ENCODE measurements at places on chromosomes 12 and 14.

DNA sequence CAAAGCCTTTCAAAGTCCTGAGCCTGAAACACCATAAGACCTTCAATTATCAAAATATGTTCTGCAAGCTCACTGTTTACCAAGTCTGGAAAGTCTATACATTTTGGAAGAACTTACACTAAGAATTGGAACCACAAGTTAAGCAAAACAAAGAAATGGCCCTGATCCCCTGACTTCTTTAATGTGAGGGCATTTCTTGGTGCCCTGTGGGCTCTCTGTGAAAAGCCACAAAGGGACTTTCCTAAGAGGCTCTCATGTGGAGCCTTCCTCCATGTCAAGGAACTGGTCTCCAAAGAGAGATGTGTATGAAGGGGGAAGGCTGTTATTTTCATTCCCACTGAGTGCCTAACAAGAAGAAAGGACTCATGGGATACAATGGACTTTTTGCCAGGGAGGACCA is 13.5 kb upstream of the MYH6 start:
- no peak overlapping the region for H3K27ac ChIP-seq
- no peak for DNase-seq
- H3K36me3 ChIP-seq = no peaks in the 10 kb centered on the region
- no peaks in the 10 kb centered on the region for H3K27me3 ChIP-seq
- H3K4me3 ChIP-seq = no peak overlapping the region

DNA sequence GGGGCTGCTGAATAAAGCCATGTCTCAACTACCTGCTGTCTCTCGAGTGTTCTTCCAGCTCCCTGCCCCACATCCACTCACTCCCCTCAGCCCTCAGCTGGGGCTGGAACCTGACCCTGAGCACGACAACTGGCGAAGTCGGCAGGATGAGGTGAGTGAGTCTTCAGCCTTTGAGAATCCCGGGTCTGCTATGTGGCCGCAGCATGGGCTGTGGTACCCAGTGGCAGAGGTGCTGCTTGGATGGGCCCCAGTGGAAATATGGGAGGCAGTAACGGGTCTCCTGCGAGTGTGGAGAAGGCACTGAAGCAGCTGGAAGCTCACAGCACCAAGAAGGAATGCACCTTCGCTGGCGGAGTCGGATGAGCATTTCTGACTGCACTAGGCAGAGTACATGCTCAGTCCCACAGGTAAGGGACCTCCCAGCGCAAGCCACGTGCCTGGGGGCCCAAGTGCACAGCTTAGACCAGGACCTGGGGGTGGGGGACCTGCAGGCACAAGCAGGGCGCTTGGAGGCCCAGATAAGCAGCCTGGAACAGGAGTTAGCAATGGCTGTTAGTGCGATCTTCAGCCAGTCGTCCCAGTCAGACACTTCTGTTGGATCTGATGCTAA is 95.5 kb upstream of the TMPO start:
- H3K4me1 ChIP-seq = peaks cover 27% of the 10 kb centered on the region
- DNase-seq = no peak
- H3K27me3 ChIP-seq = no peaks in the 10 kb centered on the region
- H3K4me3 ChIP-seq = no peak overlapping the region
- H3K27ac ChIP-seq = no peak overlapping the region
- H3K36me3 ChIP-seq = no peaks in the 10 kb centered on the region

DNA sequence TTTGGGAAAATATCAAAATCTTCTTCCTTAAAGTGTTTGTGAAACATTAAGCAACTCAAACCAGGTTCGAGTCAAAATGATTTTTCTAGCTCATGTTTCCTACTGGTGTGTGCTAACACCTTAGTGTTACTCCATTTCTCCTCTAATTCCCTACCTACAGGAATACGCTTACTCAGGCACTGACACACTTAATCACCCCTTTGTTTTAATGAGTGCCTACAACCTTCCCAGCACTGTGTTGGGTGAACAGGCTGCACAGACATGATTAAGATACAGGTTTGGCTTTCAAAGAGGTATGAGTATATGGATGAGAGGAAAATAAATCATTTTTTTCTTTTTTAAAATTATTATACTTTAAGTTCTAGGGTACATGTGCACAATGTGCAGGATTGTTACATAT is 15.6 kb upstream of the PZP start:
- no peak overlapping the region for H3K4me3 ChIP-seq
- no peaks in the 10 kb centered on the region for H3K4me1 ChIP-seq
- H3K27me3 ChIP-seq = no peaks in the 10 kb centered on the region
- H3K36me3 ChIP-seq = no peaks in the 10 kb centered on the region

GRCh38 chr14:72186523-72186922 is 254.3 kb downstream of the RGS6 start:
- no peaks in the 10 kb centered on the region for H3K27me3 ChIP-seq
- H3K4me1 ChIP-seq = no peaks in the 10 kb centered on the region
- no peak for DNase-seq

DNA sequence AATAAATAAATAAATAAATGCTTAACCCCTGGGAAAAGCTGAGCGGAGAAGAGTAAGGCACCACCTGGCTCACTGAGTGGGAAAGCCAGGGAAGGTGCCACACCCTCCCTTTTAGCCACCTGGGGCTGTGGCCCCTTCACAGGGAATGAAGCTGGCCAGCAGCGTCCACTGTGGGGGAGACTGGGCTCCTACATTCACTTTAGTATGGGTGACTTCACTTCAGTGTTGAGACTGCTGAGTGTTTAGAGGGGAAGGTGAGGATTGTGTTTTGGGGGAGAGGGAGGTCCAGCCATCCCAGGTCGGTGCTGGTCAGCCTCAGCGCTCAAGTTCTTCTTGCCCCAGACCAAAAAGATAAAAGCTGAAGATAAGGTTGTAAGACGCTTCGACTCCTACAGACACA is 1.6 kb downstream of the NAB2 start:
- no peaks in the 10 kb centered on the region for H3K27me3 ChIP-seq
- H3K4me3 ChIP-seq = no peak overlapping the region
- H3K27ac ChIP-seq = no peak overlapping the region
- DNase-seq = no peak
- peaks cover 12% of the 10 kb centered on the region for H3K36me3 ChIP-seq

DNA sequence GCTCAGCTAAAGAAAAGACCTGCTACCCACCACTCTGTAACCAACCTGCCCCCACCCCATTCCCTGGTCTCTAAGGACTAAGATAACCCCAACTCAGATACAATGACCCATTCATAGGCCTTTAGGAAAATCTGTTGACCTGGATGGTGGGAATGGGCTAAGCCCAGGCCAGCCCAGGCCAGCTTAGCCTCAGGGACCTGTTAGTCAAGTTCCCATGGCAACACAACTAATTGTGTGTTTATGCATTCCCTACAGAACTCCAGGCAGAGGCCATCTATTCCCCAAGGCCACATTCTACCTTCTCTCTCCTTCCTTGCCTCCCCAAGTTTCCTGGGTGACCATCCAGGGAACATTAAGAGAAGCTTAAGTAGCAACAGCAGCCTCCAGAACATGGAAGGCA is 16.1 kb upstream of the KRT8 start:
- H3K27me3 ChIP-seq = no peaks in the 10 kb centered on the region
- no peak overlapping the region for H3K27ac ChIP-seq
- no peaks in the 10 kb centered on the region for H3K4me1 ChIP-seq
- H3K36me3 ChIP-seq = no peaks in the 10 kb centered on the region
- DNase-seq = no peak
- no peak overlapping the region for H3K4me3 ChIP-seq

- no peaks in the 10 kb centered on the region for H3K4me1 ChIP-seq
- H3K36me3 ChIP-seq = no peaks in the 10 kb centered on the region
- peaks cover 4% of the 10 kb centered on the region for H3K27me3 ChIP-seq
- no peak for DNase-seq
- no peak overlapping the region for H3K4me3 ChIP-seq
- H3K27ac ChIP-seq = no peak overlapping the region
Measured at GRCh38 chr12:71969330-71969729, 30.7 kb downstream of the TPH2 start.

GRCh38 chr14:87767567-87767901 is 225.4 kb downstream of the GALC start:
- H3K27ac ChIP-seq = no peak overlapping the region
- no peak for DNase-seq
- no peaks in the 10 kb centered on the region for H3K36me3 ChIP-seq

- H3K27ac ChIP-seq = no peak overlapping the region
- DNase-seq = no peak
- H3K36me3 ChIP-seq = peaks cover 30% of the 10 kb centered on the region
- no peaks in the 10 kb centered on the region for H3K27me3 ChIP-seq
- no peak overlapping the region for H3K4me3 ChIP-seq
- peaks cover 36% of the 10 kb centered on the region for H3K4me1 ChIP-seq
Measured at GRCh38 chr12:62472472-62472871, 5.8 kb downstream of the MON2 start.

- peak; percentile 13 for DNase-seq
- H3K4me3 ChIP-seq = peak overlapping the region; percentile 77
Measured at GRCh38 chr12:109098183-109098604, 797 bp downstream of the UNG start.

DNA sequence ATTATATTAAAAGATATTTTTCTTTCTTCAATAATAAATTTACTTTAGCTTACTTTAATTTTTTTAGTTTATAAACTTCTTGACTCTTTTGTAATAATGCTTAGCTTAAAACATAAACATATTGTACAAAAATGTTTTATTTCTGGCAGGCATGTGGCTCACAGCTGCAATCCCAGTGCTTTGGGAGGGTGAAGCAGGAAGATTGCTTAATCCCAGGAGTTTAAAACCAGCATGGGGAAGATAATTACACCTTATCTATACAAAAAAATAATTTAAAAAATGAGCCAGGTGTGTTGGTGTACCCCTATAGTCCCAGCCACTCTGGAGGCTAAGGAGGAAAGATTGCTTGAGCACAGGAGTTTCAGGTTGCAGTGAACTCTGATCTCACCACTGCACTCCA is 120.7 kb downstream of the GPHN start:
- H3K27ac ChIP-seq = no peak overlapping the region
- no peaks in the 10 kb centered on the region for H3K27me3 ChIP-seq
- H3K36me3 ChIP-seq = no peaks in the 10 kb centered on the region
- H3K4me3 ChIP-seq = no peak overlapping the region
- DNase-seq = no peak

- H3K4me3 ChIP-seq = no peak overlapping the region
- peaks cover 9% of the 10 kb centered on the region for H3K4me1 ChIP-seq
- no peaks in the 10 kb centered on the region for H3K27me3 ChIP-seq
Measured at GRCh38 chr14:77549451-77549850, 50.8 kb upstream of the ISM2 start.

DNA sequence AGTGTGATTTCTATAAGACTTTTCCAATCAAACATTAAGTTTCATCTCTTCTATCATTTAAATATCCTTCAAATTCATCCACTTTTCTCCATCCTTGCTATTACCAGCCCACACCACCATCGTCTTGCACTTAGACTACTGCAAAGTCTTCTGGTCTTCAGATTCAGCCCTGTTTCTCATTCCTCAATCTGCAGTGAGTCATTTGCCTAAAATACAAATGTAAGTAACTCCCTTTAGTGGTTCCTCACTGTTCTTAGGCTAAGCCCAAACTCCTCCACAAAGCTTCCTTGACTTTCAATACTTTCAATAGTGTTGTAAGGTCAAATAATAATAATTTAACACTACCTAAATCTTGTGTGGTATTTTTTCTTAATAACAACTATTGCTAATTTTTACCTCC is 83.3 kb downstream of the PLEKHG7 start:
- no peaks in the 10 kb centered on the region for H3K4me1 ChIP-seq
- H3K4me3 ChIP-seq = no peak overlapping the region
- no peak for DNase-seq
- no peaks in the 10 kb centered on the region for H3K27me3 ChIP-seq

GRCh38 chr12:116698554-116699075 is 39.3 kb downstream of the SPRING1 start:
- no peaks in the 10 kb centered on the region for H3K36me3 ChIP-seq
- DNase-seq = no peak
- no peaks in the 10 kb centered on the region for H3K27me3 ChIP-seq
- H3K4me3 ChIP-seq = no peak overlapping the region
- no peak overlapping the region for H3K27ac ChIP-seq
- H3K4me1 ChIP-seq = peaks cover 9% of the 10 kb centered on the region

DNA sequence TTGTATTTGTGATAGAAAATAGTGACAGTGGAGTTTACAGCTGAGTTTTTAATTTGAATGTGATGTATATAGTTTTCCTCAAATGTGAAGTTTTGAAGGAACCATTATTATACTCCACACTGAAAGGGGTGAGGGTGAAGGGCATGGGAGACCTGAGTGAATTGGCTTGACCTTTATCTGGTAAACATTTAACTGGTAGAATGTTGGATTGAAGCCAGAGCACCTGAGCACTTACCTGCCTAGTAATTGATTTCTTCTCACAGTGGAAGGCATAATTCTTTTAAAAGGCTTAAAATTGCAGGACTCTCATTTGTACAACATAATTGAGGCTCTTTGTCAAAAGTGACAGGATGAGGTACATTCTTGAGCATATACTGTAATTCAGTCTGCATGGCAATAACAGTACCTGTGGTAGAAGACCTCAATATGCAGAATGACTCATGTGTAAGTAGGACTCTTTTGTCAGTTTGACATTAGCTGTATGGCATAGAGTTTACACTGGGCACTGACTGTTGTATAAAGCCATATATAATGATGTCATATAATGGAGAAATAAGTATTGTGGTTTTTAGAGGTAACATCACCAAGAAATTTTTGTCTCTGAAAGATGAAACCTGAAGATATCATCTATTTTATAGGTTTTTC is 309.6 kb downstream of the TMTC2 start:
- H3K27me3 ChIP-seq = no peaks in the 10 kb centered on the region
- H3K27ac ChIP-seq = no peak overlapping the region
- H3K36me3 ChIP-seq = peaks cover 22% of the 10 kb centered on the region
- DNase-seq = no peak

GRCh38 chr14:36663404-36664321 is 2.0 kb downstream of the PAX9 start:
- H3K27me3 ChIP-seq = peaks cover 98% of the 10 kb centered on the region
- no peak overlapping the region for H3K4me3 ChIP-seq
- H3K36me3 ChIP-seq = no peaks in the 10 kb centered on the region

DNA sequence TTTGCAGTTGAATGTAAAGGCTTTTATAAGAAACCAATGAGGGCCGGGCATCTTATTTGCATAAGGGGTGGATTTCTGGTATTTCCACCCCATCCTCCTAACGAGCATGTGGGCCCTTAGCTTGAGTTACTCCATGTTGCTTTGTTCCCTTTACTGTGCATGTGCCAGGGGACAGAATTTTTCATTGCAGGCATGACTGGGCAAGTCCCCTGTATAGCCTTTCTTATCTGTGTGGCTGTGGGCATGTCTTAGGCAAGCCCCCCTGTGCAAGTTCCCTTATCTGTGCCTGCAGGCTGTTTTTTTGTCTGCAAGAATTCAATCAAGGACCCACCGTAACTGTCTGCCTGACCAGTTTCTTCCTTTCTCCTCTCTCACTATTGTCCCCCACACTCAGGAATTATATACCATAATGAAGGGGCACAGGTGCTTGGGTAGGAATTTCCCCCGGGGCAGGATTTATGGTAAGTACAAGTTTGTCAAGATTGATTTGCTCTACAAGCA is 152.2 kb upstream of the CNOT2 start:
- no peak overlapping the region for H3K27ac ChIP-seq
- H3K27me3 ChIP-seq = no peaks in the 10 kb centered on the region
- H3K36me3 ChIP-seq = no peaks in the 10 kb centered on the region
- H3K4me3 ChIP-seq = no peak overlapping the region
- H3K4me1 ChIP-seq = no peaks in the 10 kb centered on the region

- DNase-seq = no peak
- no peaks in the 10 kb centered on the region for H3K4me1 ChIP-seq
- H3K4me3 ChIP-seq = no peak overlapping the region
- H3K27ac ChIP-seq = no peak overlapping the region
- H3K36me3 ChIP-seq = no peaks in the 10 kb centered on the region
Measured at GRCh38 chr14:80216818-80217217, 5.5 kb upstream of the DIO2 start.

- no peak overlapping the region for H3K27ac ChIP-seq
- no peak overlapping the region for H3K4me3 ChIP-seq
- no peaks in the 10 kb centered on the region for H3K27me3 ChIP-seq
Measured at GRCh38 chr14:29310210-29310609, 543.6 kb downstream of the FOXG1 start.
